GM13977 (cell line): ENCODE measurements at places on chromosomes 5 and 9.

- peak; percentile 66 for DNase-seq
Measured at GRCh38 chr9:137705906-137706305, 87.1 kb downstream of the EHMT1 start.

- DNase-seq, result no peak
Measured at GRCh38 chr9:109716631-109717030, 63.4 kb upstream of the PALM2AKAP2 start.

- no peak for DNase-seq
Measured at GRCh38 chr9:4174546-4175175, 125.2 kb downstream of the GLIS3 start.

DNA sequence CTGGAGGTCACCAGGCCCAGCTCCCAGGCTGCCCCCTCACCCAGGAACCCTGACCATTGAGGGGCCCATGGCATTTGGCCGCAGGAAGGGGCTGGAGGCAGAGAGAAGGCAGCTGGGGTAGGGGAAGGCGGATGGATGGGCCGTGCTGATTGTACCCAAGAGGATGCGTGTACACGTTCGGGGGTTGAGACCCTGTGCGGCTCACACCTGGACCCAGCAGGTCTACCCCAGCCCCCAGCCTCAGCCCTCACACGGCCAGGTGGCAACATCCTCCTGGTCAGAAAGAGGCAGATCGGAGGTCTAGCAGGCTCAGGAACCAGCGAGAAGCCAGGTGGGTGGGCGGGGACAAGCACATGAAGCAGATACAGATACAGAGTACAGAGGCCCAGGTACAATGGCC lies 33.7 kb downstream of the NACC2 start:
- DNase-seq, result no peak

DNA sequence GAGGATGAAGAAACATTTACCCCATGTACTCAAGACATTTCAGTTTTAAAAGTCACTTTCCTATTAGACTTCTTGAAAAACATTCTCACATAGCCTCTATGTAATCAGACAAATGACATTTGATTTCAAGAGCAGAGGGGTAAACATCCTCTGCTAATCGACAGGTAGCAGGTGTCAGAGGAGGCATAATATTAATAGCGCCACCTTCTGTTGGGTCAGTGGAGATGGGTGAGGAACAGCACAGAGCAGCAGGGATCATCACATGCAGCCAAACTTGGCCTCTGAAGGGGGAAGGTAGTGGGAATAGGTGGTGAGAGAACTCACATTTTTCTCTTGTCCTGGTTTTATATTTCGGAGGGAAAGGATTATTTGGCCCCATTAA lies 3.3 kb upstream of the LSM11 start:
- peak; percentile 52 for DNase-seq

- DNase-seq, result no peak
Measured at GRCh38 chr9:103942651-103943050, 151.5 kb upstream of the SMC2 start.

DNA sequence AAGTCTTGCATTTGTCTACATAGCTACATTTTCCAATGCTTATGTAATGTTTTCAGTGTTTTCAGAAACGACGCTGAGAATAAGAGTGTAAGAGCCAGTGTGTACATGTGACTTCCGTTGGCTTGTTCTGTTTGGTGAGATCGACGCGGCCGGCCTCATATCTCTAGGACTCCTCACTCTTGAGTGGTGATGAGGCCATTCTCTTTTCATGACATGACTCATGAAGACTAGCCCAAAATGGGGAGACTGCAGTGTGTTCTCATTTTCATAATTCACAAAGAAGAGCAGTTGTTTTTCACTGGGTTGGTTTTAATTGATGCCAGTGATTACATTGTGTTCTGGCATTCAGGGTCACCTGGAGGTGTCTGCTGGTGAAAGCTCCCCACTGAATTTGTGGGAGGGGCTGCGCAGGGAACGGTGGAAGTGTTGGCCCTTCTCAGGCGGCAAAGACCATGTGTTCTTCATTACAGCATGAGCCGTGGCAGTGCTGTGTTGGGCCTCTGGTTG lies 131.5 kb upstream of the OTULINL start:
- peak; percentile 50 for DNase-seq

DNA sequence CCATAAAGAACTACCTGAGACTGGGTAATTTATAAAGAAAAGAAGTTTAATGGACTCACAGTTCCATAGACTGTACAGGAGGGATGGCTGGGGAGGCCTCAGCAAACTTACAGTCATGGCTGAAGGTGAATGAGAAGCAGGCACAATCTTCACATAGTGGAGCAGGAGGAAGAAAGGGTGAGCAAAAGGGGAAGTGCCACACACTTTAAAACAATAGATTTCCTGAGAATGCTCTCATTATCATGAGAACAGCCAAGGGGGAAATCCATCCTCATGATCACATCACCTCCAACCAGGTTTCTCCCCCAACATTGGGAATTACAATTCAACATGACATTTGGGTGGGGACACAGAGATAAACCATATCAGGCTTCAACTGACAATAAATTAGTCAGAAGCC lies 664.9 kb downstream of the TAF11L14 start:
- no peak for DNase-seq

GRCh38 chr5:60457233-60457632 lies 242.7 kb downstream of the DEPDC1B start:
- DNase-seq, result no peak

DNA sequence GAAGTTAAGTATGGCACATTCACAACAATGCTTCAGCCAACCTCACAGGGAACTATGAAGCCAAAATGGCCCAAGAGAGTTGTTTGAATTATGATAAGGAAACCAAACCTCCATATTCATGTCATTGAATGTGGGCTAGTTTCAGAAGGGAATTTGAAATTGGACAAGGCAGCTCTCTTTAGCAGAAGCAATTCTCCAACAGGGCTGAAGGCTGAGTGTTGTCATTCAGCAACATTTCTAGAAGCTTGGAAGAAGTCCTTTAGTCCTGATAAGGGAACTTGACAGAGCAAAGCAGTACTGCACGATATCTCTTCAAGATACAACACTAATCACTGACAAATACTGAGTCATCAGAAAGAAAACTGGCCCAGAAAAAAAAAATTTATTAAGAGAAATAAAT lies 115.4 kb downstream of the SLC25A46 start:
- no peak for DNase-seq

- DNase-seq, result peak; percentile 44
Measured at GRCh38 chr5:140402258-140403074, 833 bp downstream of the ANKHD1 start.

GRCh38 chr9:135839516-135839915 lies 67.8 kb downstream of the CAMSAP1 start:
- no peak for DNase-seq

DNA sequence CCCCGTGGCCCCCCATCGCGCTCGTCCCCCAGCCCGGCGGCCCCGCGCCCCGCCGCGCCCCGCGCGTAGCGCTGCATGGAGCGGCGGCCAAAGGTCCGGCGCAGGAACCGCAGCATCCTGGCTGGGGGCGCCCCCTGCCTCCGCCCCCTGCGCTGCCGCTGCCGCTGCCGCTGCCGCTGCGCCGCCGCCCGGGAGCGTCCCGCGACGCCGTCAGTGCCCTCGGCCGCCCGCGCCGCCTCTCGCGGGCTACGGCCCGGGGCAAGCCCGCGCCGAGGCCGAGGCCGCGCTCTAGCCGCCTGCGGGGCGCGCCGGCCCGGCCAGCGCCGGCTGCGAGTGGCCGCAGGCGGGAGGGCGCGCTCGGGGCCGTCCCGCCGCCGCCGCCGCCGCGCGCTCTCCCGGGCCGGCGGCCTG lies 523 bp downstream of the EPB41L4B start:
- DNase-seq, result peak; percentile 68

DNA sequence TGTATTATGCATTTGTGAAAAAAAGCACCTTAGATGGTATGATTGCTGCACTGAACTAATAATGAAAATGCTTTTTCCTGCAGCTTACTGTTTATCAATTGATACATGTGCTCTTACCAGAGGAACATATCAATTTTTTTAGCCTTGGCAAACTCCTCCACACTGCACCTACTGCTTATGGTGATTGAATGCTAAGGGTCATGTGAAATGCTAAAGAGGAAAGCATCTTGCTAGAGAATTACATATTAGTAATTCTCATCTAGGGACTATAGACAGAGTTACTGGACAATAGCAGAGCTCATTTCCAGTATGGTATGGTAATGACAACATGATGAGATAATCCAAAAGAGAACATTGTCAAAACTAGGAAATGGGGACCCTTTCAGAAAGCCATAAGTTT lies 817.1 kb downstream of the CDH12 start:
- no peak for DNase-seq

GRCh38 chr5:155295111-155295510 lies 281.6 kb downstream of the KIF4B start:
- DNase-seq, result no peak

GRCh38 chr5:89273289-89273688 lies 390.3 kb upstream of the MEF2C start:
- no peak for DNase-seq

GRCh38 chr9:35726931-35727330 lies 5.1 kb downstream of the TLN1 start:
- no peak for DNase-seq

DNA sequence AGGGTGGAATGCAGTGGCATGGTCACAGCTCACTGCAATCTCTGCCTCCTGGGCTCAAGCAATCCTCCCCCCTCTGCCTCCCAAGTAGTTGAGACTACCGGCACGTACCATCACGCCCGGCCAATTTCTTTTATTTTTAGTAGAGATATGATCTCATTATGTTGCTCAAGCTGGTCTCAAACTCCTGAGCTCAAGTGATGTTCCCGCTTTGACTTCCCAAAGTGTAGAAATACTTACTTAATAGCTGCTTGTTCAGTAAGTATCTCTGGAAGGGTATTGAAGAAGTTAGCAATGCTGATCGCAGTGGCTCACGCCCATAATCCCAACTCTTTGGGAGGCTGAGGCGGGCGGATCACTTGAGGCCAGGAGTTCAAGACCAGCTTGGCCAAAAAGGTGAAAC lies 35.7 kb upstream of the PLIN2 start:
- DNase-seq, result no peak

GRCh38 chr5:92119110-92119509 lies 736.0 kb upstream of the ARRDC3 start:
- no peak for DNase-seq

- DNase-seq, result peak; percentile 60
Measured at GRCh38 chr9:15142878-15143534, 164.0 kb downstream of the TTC39B start.

- DNase-seq, result no peak
Measured at GRCh38 chr5:111953351-111954127, 196.5 kb upstream of the NREP start.

DNA sequence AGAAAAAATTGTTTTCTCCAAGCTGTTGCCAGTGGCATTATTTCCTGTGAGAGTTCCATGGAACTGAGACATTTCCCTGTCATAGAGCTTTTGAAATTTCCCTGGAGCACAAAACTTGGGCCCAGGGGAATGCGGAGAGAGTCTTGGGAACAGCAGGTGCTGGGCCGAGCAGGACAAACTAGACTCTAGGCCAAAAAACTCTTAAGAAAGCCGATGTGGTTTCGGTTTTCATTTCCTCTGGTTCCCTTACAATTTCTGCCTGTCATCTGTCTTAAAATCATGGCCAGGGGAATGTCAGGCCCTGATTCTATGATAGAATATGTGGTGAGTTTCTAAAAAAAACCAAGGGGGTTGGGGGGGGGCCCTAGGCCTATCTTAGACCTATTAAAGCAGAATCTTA lies 4.6 kb downstream of the SLC35A4 start:
- DNase-seq, result no peak

DNA sequence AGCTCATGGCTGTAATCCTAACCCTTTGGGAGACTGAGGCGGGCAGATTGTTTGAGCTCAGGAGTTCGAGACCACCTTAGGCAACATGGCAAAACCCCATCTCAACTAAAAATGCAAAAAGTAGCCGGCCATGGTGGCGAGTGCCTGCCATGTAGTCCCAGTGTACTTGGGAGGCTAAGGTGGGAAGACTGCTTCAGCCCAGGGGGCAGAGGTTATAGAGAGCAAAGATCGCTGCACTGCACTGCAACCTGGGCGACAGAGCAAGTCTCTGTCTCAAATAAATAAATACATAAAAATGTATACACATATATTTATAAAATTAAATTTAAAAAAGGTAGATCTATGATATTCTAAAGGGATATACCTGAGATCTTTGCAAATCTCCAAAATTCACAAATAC lies 19.4 kb downstream of the ZBTB5 start:
- DNase-seq, result no peak
